ENCODE measurements at places on chromosomes 11 and 22. TPM values are rescaled to one million over a fixed set of nuclear protein-coding genes. Genes with fewer than 3 reads are reported as not detected.

DNA sequence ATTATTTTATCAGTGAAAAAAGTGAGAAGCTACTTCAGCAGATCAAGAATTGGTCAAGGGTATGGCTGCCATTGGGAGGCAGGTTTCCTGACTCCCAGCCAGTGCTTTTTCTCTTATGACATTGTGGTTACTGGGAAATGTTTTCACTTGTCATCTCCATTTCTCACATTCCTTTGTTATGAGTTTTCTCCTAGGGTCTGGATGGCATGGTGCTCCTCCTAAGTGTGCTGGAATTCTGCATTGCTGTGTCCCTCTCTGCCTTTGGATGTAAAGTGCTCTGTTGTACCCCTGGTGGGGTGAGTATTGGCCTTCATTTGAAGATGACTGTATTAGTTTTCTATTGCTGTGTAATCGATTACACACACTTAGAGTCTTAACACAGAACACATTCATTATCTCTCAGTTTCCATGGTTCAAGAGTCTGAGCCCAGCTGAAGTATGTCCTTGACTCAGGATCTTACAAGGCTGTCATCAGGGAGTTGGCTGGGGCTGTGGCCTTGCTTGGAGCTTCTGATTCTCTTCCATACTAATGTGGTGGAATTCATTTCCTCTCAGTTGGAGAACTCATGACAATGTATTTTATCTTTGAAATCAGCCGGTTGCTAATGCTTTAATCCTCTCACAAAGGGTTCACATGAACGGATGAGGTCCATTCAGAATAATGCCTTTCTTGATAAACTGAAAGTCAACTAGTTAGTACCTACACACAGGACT is 21.0 kb upstream of the MS4A6E start:
- no peak for DNase-seq

GRCh38 chr11:114085965-114086793 is 26.7 kb downstream of the ZBTB16 start:
- DNase-seq, result no peak

- DNase-seq, result no peak
Measured at GRCh38 chr11:7170431-7170830, 81.3 kb upstream of the SYT9 start.

IGLL5 gene
- not detected for total RNA-seq

GRCh38 chr11:86955361-86956120 is at the start of gene FZD4:
FZD4 (minus strand) TSS chr11:86955395; CDS start chr11:86955085, 310 bp downstream.
- DNase-seq, result no peak

DNA sequence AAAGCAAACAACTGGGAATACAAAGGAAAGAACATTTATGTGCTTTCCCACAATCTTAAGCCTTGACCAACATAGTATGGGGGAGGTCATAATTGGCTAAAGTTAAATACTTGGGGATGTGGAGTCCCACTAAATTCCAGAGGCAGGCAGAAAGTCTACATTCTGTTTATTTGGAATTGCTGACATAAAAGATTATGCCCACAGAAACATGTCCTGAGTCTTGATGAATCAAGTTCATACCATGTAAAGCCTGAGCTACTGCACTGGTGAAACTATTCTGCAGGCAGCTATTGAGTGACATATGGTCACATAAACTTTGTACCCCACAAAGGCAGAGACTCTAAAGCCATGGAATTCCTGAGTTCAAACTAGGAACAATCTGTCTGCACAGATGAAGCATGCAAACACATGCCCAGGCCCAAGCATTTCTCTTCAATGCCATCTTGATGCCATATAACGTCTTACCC is 69.9 kb upstream of the CHRM4 start:
- no peak for DNase-seq

- no peak for DNase-seq
Measured at GRCh38 chr11:45155058-45155551, 8.7 kb downstream of the PRDM11 start.

LRRC10B gene
- not detected for total RNA-seq

DNA sequence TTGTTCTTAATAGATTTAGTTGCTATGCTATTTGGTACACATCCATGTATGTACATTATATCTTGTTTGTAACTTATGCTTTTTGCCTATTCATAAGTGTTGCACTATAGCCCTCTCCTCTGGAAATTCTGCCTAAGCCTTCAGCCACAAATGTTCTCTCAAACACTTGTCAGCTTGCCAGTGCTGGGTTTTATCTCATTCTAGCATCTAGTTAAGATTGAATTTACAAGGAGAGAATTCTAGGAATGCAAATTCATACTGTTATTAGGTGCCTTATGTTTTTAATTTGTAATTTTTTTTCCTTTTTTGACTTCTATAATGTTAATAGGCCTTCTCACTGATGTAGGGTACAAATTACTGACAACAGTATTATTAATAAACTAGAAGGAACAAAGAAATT is 14.6 kb upstream of the CTSC start:
- DNase-seq, result no peak

ACR gene
- 0.13 TPM for total RNA-seq

- DNase-seq, result no peak
Measured at GRCh38 chr11:106842134-106842533, 176.1 kb downstream of the GUCY1A2 start.

SLC22A6 gene
- not detected for total RNA-seq

TMEM225 gene
- total RNA-seq, result not detected

HOATZ gene
- not detected for total RNA-seq

DNA sequence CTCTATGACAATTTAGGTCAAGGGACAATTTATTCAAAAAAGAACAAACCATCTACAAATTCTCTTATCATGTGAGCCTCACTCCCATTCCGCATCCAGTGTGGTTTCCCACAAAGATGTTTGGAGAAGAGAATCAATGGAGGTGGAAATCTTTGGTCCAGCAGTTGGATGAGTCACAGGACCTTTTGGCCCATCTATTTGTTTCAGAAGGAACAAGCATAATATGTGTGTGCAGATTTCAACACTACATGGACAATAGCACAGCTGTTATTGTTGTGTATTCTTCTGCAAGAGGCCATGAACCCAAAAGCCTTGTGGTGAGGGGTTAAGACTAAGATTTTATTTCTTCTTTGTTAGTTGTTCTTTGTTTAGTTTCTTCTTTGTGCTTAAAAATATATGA is 61.6 kb downstream of the OR10A6 start:
- peak; percentile 75 for DNase-seq

RASL10A gene
- total RNA-seq, result 0.73 TPM

KDM4E gene
- not detected for total RNA-seq

DNA sequence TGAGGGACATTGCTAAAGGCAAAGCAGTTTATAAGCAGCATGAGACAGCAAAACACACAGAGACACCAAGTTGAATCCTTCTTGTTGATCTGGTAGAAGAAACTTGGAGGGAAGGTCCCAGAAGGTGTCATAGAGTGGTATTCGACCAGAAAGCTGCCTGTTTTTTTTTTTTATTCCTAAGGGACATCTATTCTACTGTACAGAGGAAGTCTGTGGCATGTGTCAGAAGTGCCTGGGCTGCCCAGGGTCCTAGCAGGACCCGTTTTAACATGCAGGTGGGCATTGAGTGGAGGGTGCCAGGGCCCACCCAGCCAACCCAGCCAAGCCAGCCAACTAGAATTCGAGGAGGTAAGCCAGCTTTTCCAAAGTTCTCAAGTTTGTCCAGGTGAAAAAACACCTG is 68.0 kb upstream of the ATXN10 start:
- no peak for DNase-seq

SMTNL1 gene
- not detected for total RNA-seq

NXPE2 gene
- total RNA-seq, result not detected

DNA sequence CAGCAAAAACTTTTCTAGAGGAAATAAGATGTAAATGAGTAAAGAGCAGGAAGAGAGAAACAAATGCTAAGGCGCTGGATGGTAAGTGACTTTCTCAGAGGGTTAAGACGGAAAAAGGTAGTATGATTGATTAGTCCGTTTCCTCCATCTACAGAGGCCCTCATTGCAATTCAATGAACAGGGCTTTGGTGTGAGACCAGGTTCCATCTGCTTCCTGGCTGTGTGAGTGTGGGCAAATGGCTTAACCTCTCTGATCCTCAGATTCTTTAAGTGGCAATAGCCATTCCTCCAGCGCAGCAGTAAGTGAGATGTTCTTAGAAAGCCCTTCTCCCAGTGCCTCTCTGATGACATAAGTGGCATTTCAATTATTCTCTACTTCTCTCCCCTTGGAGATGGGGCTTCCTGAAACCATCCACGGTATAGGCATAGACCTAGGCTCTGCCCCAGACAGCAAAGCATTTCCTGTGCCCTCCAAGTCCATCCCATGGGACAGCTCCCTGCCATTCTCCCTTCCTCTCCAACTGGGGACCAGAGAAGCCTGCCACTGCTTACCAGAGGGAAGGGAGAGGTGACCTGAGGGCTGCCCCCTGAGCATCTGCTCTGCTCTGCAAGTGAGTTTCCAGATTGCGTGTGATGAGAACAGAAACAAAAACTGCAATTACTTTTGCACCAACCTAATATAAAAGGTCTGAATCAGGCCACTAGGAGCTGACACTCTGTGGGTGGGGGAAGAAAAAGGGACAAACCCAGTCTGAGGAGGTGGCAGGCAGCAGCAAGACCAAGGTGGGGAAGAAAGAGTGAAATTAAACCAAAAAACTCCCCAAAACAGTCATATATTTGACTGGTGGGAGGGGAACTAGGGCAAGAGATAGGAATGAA is 12.7 kb upstream of the CD44 start:
- DNase-seq, result no peak

HBG2 gene
- total RNA-seq, result not detected

DNA sequence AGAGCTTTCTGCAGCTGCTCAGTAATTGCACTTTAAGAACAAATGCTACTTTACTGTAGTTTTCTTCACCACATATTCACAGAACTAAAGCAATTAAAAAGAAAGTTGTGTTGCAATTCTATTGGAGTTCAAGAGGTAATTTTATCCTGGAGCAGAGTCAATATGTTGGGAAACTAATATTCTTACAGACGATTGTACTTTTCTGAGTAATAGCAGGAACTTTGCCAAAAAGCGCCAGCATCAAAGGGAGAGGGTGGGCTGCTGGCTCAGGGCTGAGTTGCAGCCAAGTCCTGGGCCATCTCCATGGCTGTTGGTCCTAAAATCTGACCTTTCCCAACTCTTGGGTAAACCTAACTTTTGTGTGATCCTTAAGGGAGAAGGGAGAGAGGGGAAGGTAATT is 73.6 kb upstream of the MYO18B start:
- DNase-seq, result no peak

FAM180B gene
- total RNA-seq, result not detected

SYNGR1 gene
- 2.3 TPM for total RNA-seq

- no peak for DNase-seq
Measured at GRCh38 chr11:64647019-64647779, 56.2 kb downstream of the SLC22A12 start.

GRCh38 chr11:33980897-33981296 is 70.6 kb upstream of the CAPRIN1 start:
- DNase-seq, result peak; percentile 24

OR2AG2 gene
- total RNA-seq, result 0.07 TPM

GRCh38 chr11:34646431-34646830 is 25.5 kb downstream of the EHF start:
- no peak for DNase-seq

DNA sequence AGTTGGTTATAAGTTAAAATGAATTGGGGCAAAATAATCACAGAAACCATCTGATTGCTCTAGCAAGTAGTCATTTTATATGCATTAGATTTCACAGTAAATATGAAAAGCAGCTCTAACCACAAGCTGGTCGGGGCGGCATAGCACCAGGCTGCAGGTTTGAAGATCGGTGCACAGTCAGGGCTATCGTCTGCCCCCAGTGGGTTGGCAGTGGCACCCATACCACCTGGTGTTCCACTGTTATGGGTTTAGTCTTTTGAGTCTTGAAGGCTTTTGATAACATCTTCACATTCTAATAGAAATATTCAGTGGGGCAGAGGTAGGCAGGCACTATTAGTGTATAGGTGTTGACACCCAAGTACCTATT is 62.1 kb downstream of the GRK3 start:
- DNase-seq, result no peak

- DNase-seq, result no peak
Measured at GRCh38 chr11:65536412-65537295, 11.8 kb downstream of the SCYL1 start.

DNA sequence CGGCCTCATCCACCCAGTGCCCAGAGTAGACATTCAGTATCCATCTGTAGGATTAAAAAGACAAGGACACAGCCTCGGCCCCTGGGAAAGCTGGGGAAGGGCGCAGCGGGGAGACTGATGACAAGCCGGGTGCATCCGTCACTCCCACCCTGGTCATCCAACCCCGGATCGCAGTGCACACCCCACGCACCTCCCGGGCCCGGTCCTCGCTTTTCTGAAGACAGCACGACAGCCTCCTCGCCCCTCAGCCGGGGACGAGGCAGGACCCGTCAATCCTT is 1.1 kb downstream of the FCHSD2 start:
- no peak for DNase-seq

DNA sequence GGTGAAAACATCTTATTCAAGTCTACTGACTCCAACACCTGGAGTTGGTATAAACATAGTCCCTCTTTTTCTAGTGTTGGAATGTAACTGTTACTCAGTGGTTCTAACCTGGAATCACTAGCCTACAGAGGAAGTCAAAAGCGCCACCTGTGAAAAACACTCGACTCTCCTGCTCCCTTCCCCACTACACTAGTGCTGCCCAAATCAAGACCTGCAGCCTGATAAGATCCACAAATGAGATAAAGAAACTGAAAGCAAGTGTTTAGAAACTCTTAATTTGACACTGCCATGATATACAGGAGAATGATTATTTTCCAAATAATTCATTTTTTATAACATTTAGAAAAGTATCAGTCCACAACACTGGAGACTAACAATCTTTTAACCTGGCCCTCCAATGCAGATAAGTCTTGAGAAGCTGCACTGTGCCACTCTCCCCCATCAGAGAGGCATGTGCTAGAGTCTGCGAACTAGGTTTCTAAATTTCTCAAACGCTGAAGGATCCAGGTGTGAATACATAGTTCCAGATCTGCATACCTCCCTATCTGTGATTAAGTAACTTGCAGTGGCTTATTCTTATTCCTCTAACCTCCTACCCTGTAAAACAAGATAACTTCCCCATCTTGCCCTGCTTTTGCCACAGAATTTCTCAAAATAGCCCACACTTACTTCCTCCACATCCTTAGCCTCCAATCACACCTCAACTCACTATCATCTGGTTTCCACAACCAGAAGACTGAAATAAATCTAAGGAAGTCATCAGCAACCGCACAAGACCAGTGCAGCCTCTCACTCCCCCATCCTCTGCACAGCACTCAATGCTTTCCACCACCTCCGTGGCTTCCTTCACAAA is 88.1 kb downstream of the RRAS2 start:
- no peak for DNase-seq

DNA sequence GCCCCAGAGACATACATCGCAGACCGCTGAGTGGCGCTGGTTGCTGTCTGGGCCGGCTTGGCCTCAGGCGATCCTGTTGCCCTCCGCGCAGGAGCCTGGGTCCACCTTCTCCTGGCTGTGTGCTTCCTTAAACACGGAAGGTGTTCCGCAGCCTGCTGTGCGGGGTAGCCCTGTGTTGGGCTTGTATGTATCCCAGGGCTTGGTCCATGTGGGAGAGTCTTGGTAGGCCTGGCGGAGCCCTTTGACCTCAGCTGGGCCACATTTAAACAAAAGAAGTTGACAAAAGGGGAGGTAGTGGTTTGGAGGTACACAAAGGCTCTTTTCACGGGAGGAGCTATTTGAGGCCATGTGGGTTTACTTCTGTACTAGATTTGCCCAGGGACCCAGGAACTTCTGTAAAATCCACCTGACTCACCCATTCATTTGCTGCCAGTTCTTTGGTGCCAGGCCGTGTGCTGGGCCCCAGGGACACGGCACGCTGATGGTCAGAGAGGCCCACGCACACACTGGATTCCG is 11.0 kb upstream of the GRAMD4 start:
- no peak for DNase-seq
